NCI-H2171 (cell line): ENCODE measurements at places on chromosomes 5 and 9.

DNA sequence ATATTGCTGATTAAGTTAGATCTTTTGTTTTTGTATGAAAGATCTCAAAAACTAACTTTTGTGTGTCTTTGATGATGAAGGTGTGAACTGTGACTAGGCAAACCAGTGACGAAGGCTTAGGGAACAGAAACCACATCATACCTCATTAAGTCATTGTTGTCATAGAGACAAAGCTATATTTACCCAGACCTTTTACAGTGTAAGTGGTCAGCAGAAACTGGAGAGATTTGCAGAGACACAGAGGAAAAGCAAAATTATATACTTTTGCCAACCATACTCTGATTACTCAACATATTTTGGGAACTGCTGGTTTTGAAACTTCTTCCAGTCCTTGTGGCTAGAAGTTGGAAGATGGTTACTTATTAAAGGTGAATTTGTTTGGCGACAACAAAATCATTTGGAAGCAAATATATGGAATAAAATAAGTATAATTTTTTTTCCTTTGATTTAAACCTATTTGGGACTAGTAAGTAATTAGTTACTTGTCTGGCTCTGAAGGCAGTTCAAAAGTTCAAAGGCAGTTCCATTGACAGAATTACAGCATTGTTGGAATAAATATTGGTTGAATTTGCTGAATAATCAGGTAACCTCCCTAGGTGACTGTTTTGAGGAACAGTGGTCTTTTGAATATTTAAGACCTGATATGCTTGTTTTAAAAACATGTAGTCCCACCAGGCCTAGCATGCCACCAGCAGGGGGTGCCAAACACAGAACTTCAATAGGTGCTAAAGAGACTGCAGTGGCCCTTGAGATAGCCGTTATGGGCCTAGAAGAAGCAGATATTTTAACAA, 103.8 kb downstream of the RPS23 start:
- DNase-seq = no peak

DNA sequence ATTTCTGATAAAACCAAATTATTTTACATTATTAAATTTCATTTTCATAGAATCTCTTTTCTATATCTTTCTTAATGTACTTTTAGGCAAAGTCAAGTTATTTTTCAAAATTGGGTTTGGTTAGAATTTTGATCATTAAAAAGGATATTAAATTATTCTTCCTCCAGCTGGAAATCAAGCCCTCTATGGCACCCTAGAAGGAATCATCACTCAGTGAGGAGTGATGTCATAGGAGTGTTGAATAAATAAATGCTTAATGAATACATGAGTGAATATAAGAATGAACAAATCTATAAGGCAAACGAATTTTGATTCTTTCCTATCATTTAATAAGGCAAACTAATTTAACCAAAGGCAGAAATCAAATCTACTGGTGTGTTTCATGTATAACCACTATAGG, 639.9 kb downstream of the PDE4D start:
- no peak for DNase-seq

DNA sequence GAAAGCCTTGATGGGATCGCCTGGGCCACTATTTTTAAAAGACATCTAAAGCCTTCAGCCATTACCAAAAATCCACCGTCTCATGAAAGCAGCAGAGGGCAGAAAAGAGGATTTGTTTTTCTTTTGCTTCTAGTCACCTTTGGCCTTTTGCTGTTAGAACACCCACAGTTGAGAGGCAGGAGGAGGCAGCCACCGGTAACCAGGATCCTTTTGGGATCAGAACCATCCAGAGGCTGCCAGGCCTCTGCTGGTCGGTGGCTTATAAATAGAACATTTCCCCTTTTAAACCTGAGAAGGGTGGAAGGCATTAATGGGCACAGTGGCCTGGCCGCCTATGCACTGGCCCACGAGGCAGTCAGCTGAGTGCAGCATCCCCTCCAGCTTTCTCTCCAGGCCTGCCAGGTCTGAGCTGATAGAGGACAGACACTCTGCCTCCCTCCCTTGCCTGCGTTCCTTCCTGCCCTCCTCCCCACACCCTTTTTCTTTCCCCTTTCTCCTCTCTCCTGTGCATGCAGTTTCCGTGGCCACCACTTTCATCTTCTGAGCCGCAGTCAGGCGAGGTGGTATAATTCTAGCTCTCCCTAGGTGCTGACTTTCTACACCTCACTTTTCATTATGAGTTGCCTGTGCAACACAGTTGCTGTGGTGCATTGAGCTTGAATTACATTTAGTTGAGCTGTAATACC, 253.4 kb downstream of the ARHGAP26 start:
- no peak for DNase-seq

DNA sequence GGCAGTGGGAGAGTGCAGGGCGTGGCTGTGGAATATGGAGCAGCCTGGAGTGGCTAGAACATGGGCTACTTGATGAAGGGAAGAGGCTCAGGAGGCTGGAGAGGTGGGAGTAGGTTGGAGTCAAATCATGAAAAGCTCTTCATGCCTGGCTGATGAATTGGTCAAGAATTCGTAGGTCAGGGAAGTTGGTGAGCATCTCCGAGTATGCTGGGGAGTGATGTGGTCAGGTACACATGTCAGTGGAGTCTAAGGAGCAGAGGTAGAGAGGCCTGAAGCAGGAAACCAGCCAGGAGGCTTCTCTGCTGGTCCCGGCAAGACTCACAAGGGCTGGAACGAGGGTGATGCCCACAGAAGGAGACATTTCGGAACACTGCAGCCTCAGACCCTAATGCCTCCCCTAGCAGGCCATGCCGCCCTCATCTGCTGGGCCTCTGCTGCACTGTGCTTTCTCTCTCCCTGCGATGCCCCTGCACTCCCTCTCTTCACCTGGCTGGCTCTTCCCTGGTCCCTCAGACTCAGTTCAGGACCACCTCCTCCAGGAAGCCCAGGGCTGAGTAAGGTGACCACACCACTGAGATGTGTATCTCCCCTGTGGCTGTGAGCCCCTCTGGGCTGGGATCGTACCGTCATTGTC, 33.6 kb downstream of the TMOD1 start:
- DNase-seq = no peak

DNA sequence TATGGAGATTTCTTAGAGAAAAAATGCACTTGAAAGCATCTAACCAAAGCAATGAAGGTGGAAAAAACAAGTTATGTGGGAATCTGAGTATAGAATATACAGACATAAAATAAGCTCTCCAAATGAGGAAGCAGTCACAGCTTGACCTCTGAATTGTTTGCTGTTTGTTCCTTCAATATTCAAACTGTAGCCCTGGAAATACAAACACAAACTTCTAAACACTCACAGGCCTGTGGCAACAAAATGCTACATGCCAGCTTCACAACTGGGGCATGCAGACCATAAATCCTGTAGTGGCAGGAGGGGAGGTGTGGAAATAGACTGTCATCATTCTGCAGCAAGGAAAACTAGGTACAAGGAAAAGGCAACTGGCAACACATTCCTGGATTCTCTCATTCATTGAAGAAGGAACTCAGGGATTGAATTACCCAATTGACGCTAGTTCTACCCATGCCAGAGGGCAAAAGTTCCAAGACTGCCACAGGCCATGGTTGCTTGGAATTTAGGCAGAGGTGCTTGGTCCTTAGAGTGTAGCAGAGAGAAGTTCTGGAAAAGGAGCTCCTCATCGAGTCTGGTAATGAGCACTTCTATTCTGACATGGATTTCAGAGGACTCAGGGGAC, 349.6 kb downstream of the PDE4D start:
- DNase-seq = no peak
